ENCODE measurements at places on chromosomes 2 and 18. TPM values are rescaled to one million over a fixed set of nuclear protein-coding genes. Genes with fewer than 3 reads are reported as not detected.

Gene RBKS
- total RNA-seq = 1.4 TPM

Gene CCDC150
- total RNA-seq = 6.4 TPM

Gene RAD51AP2
- not detected for total RNA-seq

Gene TRIM43
- total RNA-seq = not detected

Gene MAPK4
- not detected for total RNA-seq

Gene SIGLEC15
- 1.2 TPM for total RNA-seq

Gene ARHGAP28
- 5.9 TPM for total RNA-seq

Gene BMP10
- not detected for total RNA-seq

Gene DNPEP
- total RNA-seq = 85.0 TPM

Gene DUSP2
- 2.3 TPM for total RNA-seq

Gene HPCAL1
- total RNA-seq = 42.5 TPM

Gene DSC3
- total RNA-seq = 0.12 TPM

Gene NAT8
- not detected for total RNA-seq

Gene FZD7
- 33.4 TPM for total RNA-seq

Gene DNAJC5G
- total RNA-seq = not detected

Gene GKN1
- not detected for total RNA-seq

Gene DYSF
- 0.66 TPM for total RNA-seq

Gene TUBA4B
- total RNA-seq = 0.11 TPM

Gene MFSD2B
- under 0.01 TPM for total RNA-seq

Gene PSTPIP2
- 3.1 TPM for total RNA-seq

Gene TUBB8B
- not detected for total RNA-seq

Gene GALNT5
- 7.2 TPM for total RNA-seq

Gene SP140
- total RNA-seq = 2.6 TPM

Gene BUB1
- total RNA-seq = 20.4 TPM

Gene GPBAR1
- 0.12 TPM for total RNA-seq

Gene ATP6V1C2
- total RNA-seq = under 0.01 TPM

Measured in uterine smooth muscle cell (primary cell).